Activated CD8-positive, alpha-beta memory T cell treated with anti-CD3 and anti-CD28 coated beads for 48 hours (primary cell): ENCODE measurements at places on chromosomes 3 and 15.

DNA sequence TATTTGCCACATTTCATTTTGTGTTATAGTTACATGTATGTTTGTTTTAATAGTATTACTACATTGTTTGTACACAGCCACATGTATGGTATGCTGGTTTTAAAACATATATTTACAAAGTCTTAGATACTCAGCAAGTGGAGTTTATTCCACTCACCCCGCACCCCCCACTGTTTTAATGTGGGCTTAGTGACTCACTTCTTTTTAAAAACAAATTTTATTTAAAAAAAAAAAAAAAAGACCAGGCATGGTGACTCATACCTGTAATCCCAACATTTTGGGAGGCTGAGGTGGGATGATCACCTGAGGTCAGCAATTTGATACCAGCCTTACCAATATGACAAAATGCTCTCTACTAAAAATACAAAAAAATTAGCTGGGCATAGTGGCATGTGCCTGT, 26.9 kb upstream of the TJP1 start:
- DNase-seq = no peak

GRCh38 chr3:142839831-142840230, 49.1 kb downstream of the PCOLCE2 start:
- no peak for DNase-seq

DNA sequence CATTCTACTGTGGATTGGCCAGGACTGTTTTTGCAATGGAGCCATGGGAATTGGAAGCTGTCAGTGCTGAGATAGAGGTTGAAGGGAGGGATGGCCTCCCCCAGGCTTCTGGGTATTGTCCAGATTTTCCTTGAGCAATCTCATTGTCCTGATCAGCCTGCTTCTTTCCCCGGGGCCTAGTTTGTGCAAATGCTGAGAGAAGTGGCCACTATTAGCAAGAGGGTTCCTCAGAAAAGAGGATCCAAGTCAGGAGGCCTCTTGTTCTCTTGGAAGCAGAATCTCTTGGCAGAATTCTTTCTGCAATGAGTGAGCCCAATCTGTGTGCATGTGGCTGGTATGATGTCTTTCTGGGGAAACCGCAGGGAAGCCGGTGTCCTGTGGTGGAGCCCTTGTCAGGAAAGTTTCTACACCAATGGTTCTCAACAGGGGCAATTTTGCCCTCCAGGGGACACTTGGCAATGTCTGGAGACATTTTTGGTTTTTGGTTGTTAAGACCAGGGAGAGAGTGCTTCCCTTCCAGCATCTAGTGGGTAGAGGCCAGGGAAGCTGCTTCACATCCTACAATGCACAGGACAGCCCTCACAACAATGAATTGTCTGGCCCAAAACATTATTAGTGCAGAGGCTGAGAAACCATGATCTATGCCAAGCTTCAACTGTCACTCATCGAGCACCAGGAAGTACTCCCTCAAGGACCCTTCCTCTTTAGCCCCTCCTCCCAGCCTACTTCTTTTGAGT, 2.0 kb downstream of the LIPC start:
- no peak for DNase-seq

DNA sequence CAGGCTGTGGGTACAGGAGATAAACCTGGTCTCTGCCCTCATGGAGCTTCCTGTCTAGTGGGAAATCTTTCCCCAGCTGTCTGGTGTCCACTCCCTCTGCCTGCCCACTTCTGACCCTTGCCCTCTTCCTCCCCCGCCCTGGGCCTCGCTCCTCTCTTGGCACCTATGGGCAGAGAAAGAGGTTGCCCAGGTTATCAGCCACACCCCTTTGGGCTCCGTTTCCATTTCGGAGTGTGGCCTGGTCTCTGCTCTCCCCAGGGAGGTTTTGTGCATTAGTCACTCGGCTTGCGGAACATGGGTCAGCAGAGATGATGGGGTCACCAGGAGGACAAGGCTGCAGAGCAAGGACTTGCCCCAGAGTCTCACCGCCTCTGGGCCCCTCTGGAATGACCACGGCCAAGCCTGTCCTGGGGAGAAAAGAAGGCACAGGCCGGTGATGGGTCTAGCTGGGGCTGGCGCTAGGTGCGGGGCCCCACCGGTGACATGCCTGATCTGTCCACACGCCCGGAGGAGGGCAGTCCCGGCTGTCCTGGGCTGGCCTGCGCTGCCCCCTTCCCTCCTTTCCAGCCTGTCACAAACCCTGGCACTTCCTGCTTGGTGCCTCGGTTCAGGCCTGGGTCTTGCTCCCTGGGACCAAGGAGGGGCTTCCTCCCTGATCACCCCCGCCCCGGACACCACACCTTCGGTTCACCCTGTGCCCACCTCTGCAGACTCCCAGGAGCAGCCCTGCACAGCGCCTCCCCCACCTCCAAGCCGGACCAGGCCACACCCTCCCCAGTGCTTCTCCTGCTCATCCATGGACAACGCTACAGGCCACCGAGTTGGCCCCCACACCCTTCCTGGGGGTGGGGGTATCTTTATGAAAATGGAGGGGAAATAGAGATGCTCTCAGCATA, 35.6 kb upstream of the MUC4 start:
- DNase-seq = no peak

- DNase-seq = no peak
Observed at GRCh38 chr3:87805670-87806069, 253.1 kb downstream of the CGGBP1 start.

- DNase-seq = no peak
Observed at GRCh38 chr15:90610190-90610589, 80.5 kb downstream of the CRTC3 start.

- peak; percentile 22 for DNase-seq
Observed at GRCh38 chr15:52559575-52559974, 9.3 kb downstream of the ARPP19 start.

GRCh38 chr3:148146947-148147826, 550.5 kb upstream of the AGTR1 start:
- DNase-seq = no peak

DNA sequence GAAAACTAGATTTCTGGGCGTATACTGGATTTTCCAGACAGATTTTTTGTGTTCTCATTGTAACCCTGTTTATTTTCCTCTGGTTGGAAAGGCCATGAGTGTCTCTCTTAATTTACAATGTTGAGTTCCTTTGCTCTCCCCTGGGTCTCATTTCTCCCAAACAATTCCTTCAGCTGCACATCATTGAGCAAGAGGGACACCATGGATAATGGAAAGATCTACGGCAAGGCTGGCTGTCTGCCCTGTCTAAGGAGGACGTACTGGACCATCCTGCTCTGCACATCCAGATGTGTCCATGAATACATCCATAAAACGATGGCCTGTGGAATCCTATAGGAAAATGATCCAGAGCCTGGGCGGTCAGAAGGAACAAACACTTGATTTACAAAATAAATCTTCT, 258.1 kb upstream of the MCTP2 start:
- no peak for DNase-seq

DNA sequence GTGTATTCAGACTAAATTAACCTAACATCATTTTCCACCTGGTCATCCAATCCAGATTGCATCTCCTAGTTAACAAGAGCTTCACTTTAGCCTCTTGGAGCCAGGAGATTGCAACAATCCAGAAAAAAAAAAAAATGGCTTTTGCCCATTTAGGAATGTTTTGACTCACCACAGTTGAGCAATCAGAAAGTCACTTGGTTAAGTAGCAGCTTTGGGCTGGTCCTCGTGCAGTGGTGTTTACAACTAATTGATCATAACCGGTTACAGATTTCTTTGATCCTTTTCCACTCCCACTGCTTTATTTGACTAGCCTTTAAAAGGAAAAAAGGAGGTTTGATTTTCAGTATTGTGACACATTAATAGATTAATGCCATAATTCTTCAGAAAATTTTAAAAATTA, 688.8 kb upstream of the CCDC54 start:
- no peak for DNase-seq

DNA sequence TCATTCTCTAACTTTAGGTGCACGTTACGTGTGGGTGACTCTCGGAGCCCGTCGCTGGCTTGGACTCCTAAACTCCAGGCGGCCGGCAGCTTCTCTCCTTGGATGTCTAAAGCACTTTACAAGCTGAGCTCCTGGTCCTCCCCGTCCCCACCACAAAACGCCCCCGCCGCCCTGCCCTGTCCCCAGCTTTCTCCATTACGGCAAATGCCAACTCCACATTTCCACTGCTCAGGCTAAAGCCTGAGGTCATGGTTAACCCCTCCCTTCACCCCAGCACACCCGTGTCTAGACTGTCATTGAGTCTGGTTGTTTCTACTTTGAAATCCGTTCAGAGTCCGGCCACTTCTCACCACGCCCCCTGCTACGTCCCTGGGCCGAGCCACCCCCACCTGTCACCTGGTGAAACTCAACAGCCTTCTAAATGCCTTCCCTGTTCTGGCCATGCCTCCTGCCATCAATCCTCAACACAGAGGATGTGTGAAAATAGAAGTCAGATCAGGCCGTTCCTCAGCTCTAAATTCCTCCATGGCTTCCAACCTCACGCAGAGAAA, 8.1 kb upstream of the PCSK6 start:
- DNase-seq = no peak

- DNase-seq = no peak
Observed at GRCh38 chr3:16181361-16181760, 6.9 kb downstream of the GALNT15 start.

DNA sequence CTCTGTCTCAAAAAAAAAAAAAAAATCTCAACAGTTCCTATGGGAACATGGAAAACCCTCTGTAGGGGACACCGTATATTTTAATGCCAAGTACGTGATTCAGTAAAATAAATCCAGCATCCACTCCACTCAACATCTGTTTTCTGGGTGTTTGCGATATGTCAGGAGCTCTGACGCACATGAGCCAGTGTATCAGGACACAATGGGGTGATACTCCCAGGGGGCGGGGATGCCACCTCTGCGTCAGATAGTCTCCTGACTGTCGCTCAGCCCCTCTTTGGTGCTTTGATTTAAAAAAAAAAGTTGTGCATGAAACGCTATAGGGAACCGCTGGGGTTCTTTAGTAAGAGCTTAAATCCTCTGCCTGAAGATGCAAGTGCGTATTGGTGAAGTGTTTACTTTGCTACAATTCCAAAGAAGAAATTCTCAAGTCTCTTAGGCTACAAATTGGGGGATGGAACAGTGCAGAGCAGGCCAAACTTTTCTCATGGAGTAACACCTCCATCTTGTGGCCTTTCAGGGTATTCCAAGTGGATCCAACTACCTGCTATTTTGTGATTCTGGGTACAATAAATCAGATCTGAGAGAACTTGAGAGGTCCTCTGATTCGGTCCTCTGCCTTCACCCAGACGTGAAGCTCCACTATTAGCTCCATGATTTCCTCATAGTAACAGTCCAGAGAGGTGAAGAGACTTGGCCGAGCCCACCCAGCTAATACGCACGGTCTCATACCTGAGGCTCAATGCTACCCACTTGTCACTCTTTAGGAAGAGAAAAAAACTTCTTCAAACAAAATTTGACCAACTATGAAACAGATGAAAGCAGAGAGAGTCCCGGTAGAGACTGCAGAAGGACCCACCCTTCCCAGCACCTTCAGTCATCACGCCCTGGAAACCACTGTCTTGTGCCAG, 9.3 kb upstream of the NR2E3 start:
- no peak for DNase-seq

GRCh38 chr15:99170476-99171065, 65.7 kb downstream of the SYNM start:
- no peak for DNase-seq

DNA sequence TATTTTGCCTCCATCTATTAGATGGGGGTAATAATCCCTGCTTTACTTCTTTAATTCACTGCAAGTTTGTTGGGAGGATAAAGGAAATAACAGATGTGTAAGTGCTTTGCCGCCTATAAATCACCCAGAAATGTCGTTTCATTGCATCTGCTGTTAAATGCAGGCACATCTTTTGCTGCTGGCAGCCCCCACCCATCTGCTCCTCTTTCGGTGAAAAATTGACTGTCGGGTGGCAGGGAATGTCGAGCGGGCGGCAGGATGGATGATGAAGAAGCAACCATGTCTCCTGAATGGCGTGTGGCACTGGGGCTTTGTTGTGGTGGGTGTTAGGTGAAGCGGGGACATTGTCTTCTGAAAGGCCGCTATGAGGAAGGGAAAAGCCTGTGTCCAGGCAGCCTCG, 543 bp upstream of the REC114 start:
- DNase-seq = no peak

DNA sequence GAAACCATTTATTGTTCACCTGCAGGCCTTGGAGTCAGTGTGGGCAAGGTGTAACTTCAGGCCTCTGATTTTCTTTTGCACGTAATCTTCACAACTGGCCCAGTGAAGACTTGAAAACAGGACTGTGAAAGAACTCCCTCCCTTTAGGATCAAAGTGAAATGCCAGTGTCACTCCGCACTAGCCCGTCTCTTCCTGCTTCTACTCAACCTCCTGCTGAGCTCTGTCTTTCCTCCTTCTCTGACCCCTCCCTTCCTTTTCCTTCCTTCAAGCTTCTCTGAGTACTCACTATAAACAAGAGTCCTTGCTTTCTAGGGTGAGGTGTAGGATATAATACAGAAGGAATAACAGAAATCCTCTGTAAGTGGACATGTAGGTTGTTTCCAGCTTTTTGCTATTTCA, 28.5 kb downstream of the TMEM41A start:
- DNase-seq = no peak

DNA sequence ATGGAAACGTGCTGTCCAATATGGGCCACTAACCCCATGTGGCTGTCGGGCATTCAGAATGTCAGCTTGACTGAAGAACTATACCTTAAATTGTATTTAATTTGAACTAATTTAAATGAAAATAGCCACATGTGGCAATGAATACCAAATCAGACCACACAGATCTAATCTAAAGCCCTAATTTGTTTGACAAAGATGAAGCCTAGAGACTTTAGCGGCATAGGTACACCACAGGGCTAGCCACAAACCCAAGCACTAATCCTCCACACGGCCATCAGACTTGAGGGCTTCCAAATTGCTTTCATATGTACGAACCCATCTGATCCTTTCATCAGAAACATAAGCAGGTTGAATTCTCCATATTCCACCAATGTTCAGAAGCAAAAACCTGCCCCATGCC, 81.4 kb downstream of the SHQ1 start:
- no peak for DNase-seq

DNA sequence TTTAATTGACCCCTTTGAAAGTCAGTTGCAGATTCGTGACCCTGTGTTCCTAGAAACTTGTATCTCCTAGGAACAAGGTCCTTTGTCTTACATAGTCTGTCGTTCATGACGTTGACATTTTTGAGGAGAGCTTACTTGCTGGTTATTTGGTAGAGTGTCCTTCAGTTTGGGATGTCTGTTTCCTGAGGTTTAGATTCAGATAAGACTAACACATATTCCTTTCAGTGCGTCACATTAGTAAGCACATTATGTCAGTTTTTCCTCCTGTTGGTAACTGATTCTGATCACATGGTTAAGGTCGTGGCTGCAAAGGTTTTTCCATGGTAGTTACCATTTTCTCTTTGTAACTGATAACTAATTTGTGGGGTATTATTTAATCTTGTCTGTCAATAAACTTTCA, 80.8 kb downstream of the PCCB start:
- no peak for DNase-seq

GRCh38 chr3:130662501-130662996, 84.1 kb downstream of the PIK3R4 start:
- no peak for DNase-seq

GRCh38 chr15:33467816-33468163, 157.0 kb downstream of the RYR3 start:
- no peak for DNase-seq

GRCh38 chr3:39427506-39427905, 21.0 kb downstream of the RPSA start:
- DNase-seq = no peak

- DNase-seq = no peak
Observed at GRCh38 chr3:24088782-24089181, 143.7 kb downstream of the NR1D2 start.
